ENCODE measurements at places on chromosomes 6 and 20.

GRCh38 chr6:122799916-122800686, 11.0 kb downstream of the SMPDL3A start:
- DNase-seq, result no peak

DNA sequence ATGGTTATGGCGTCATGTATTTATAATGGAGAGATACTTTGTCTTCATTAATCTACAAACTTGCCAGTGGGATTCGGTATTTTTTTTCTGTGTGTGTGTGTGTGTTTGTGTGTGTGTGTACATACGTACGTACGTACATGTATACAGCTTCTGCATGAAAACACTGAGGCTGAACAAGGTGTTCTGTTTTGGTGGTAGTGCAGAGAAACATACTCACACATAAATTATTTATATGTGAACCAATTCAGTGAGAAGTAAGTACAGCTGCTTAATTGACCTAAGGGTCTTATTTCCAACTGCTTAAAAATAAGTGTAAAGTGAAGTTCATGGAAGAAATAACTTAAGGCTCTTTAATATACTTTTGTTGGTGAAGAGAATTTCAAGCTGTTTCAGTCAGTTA, 234.2 kb downstream of the BCKDHB start:
- no peak for DNase-seq

- peak; percentile 66 for DNase-seq
Measured at GRCh38 chr6:167141667-167142432, 15.9 kb downstream of the GPR31 start.

DNA sequence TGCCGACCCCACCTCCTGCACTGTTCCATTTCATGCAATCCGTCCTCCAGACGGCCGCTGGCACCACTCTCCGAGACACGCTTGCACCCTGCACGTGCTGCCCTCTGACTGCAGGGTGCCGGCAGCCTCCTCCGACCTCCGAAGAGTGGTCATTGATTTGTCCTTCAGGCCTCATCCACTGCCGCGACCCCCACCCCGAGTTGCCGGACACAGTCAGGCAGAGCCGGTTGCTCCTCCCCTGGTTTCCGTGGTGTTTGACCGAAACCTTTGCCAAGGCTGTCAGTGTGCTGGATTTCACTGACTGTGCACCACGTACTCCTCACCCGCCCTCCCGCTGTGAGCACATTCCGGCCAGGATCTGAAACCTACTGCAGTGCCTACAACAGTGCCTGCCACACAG, 156.4 kb upstream of the PDE10A start:
- no peak for DNase-seq

DNA sequence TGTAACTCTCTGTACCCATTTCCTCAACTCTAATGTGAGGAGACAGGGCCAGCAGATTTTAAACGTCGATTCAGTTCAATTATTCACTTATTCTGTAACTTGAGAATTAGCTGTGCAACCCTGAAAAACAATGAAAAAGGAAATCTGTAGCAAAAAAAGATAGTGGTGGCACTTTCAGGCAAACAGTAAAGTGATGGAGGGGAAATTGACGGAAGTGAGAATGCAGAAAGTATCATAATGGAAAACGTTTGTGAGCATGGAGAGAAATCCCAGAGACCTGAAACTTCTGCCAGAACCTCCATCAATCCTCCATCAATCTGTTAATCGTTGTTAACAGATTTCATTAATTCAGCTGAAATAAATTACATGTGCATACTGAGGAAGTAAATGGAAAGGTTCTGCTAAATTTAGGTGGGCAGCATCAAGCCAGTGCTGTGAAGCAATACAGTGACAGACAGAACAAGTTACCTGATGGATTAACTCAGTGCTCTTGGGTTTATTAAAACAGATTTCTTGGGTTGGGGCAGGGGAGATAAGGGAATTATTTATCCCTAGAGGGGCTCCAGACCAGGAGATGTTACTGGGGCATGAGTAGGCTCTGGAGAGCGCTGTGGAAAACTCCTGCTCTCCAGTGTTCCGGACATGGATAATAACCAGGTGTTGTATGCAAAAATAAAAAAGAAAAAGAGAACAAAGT, 17.5 kb downstream of the KIZ start:
- DNase-seq, result no peak

DNA sequence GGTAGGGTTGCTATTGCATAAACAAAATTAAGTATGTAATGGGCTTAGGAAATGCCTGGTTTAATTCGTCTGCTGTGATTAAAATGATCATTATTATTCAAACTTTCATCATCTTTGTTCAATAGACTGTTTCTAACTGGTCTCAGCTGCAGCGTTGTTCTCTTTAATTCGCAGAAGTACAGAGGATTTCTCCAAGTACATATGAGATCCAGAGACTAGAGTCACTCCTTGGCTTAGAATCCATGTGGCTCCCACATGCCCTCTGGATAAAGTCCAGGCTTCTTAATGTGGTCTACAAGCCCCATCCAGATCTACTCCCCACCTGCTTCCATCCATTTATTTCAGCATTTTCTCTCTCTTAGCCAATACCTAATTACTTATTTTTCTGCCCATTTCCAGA, 1.1 kb upstream of the ZBTB24 start:
- no peak for DNase-seq

- DNase-seq, result no peak
Measured at GRCh38 chr6:22530506-22530905, 38.9 kb upstream of the HDGFL1 start.

GRCh38 chr6:20338156-20338555, 63.5 kb upstream of the E2F3 start:
- no peak for DNase-seq

DNA sequence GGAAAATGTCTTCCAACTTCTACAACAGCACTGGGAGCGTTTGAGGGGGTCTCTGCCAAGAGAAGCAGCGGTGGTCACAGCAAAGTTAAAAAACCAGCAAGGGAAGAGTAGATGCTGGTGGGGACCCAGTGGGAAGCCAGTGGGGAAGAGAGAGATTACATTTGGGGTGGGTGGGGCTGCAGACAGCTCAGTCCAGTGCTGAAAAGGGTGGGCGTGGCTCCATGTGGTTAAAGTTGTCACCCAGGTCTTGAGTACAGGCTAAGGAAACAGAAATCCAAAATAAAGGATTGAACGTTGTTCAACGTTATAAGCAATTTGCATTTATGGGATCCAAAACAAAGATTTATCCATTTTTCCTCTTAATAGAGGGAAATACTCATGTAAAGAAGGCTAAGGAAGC, 106.3 kb upstream of the LY86 start:
- DNase-seq, result no peak

- no peak for DNase-seq
Measured at GRCh38 chr6:144263786-144264185, 21.3 kb upstream of the UTRN start.

GRCh38 chr20:37881601-37882343, 21.2 kb upstream of the VSTM2L start:
- no peak for DNase-seq

GRCh38 chr6:87641065-87641692, 51.2 kb downstream of the ORC3 start:
- DNase-seq, result no peak

DNA sequence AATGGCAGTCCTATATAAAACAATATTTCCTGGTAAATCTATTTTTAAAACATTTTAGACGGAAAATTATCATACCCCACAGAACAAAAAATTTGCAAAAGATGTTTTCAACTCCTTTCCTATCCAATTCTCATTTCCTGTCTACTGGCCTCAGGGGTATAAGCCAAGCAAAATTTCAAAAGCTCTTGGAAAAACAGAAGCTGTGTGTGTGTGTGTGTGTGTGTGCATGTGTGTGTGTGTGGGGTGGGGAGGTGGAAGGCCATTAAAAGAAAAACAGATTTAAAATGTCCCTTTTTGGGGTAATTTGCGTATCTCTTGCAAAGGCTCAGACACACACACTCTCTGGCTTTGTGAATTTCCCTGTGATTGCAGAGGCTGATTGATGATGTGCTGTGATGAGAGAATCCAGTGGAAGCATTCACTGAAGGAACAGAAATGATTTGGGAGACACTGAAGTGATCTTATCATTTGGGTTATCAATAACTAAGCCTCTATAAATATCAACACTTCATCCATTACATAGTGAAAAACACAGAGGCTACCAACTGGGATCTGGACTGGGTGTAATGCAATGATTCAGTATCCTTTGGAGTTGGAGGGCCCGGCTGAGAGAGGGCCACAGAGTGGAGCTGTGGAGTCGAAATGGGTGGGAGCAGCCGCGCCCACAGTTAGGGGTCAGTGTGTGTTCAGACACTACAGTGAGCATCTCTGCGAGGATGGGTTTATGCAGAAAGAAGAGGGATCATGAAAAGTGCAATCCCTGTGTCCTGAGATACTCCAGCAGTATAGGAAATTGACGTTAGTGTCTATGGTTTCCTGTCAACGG, 106.8 kb upstream of the PREP start:
- DNase-seq, result no peak

DNA sequence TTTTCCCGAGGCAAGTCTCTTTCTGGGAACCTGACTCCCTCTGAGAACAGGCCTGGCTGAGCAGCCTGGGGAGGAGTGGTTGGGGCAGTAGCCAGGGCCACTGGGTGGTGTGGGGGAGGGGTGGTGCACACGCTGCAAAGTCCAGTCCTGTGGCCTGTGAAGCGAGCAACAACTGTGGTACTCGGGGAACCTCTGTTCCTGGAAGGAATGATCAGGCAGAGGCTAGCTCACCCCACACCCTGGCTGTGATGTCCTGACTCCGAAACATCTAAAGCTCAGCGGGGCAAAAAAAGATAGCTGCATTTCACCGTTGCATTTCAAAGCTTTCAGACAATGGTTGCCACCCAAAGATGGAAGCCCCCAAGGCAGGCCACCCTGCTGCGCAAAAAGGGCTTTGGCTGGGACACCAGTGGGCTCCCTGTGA, 25.5 kb downstream of the PCK1 start:
- no peak for DNase-seq

- no peak for DNase-seq
Measured at GRCh38 chr6:90048206-90048967, 154.1 kb downstream of the GJA10 start.

DNA sequence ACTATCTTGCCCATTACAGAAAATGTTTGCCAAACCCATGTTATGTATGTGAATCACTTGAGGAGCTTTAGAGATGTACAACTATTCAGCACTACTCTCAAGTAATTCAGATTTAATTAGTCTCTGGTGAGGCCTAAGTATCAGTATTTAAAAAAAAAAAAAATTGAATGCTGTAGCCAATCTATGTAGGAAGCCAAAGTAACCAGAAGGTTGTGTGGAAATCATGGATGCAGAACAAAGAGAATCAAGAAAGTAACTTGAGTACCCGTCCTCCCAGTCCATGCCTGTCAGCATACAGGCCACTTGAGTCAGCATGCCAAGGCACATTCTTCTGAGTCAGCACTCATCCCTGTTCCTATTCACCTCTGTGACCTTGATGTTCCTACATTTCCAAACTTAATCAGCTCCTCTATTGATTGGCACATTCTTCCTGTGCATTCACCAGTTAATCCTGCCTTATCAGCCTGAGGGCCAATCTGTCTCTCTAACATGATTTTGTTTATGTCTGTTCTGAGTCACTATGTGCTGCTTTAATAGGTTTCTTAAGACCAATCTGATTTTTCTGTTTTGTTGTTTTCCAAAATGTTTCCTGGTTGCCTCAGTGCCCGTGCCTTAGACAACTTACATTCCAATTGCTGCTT, 165.6 kb downstream of the KCNQ5 start:
- DNase-seq, result no peak

GRCh38 chr6:160041608-160042007, 72.7 kb downstream of the IGF2R start:
- no peak for DNase-seq

DNA sequence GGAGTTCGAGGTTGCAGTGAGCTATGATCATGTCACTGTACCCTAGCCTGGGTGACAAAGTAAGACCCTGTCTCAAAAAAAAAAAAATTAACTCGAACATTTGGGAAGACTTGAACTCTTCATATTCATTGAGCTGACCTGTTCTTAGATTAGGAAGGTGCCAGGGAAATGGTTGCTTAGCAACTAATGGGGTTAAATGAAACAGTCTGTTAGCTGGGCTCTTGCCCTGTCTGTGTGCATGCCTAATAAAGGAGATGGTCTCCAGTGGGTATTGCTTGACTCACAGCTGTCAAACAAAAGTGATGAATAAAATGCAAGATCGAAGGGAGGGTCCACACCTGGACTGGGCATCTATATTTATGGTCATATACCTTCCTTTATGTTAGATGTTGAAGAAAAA, 101.8 kb downstream of the KLHL32 start:
- no peak for DNase-seq

- DNase-seq, result no peak
Measured at GRCh38 chr6:89372506-89372901, 20.0 kb upstream of the UBE2J1 start.

DNA sequence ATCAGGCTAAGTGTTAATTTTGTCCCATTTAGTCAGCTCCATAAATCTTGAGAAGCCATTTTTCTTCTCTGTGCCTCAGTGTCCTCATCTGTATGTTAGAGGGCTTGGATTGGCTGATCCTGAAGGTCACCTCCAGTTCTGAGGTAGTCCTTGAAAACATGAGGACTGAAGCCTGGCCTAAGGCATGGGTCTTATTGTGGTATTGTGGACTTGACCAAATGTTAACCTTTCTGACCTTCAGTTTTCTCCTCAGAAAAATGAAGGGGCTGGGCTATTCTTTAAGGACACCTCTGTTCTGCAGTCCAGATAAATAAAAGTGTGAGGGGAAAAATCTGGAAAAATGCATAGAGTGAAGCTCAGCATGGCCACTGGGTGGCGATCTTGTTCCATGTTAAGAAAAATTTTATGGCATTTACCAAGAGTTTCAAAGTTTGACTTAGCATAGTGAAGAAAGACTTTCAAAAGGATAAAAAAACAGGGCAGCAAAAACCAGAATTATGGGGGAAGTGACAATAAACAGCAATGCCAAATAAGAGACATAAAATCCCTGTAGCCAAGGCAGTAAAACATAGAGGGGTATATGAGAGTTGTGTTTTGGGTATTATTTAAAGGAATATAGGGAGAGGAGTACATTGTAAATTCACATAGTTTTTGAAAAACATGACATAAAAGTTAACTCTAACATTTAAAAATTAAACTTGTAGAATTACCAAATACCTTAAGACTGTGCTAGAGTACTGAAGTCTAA, 13.2 kb upstream of the TFB1M start:
- peak; percentile 76 for DNase-seq

GRCh38 chr6:84422380-84422968, 195.0 kb upstream of the CEP162 start:
- DNase-seq, result peak; percentile 44

DNA sequence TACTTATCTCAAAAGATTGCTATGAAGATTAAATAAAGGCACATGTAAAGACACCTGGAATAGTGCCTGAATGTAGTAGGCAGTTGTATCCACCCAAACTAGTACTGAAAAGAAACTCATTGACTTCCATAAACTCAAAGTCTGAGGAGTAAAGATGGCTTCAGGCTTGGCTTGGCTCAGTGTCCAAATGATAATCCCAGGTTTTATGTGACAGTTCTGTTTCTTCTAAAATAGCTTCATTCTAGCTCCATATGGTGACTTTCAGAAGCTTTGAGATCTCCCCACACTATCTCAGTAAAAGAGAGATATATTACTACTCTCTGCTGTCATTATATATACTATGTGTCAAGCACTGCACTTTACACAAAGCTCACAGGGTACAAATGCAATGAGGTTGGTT, 121.3 kb downstream of the DOK5 start:
- DNase-seq, result no peak

Data from stimulated activated CD8-positive, alpha-beta memory T cell treated with anti-CD3 and anti-CD28 coated beads, Interleukin-4, amount 100 ng/mL, for 48 hours (primary cell).